Stimulated activated CD8-positive, alpha-beta memory T cell treated with anti-CD3 and anti-CD28 coated beads, Interleukin-4, amount 100 ng/mL, for 1 hour (primary cell): ENCODE measurements at places on chromosomes 2 and 18.

- DNase-seq = no peak
These were observed 74.6 kb upstream of the ZNF804A start for GRCh38 chr2:184523732-184524131.

- DNase-seq = no peak
These were observed 126.4 kb upstream of the HAAO start for GRCh38 chr2:42918671-42919318.

GRCh38 chr2:133591164-133591563, 22.9 kb upstream of the NCKAP5 start:
- DNase-seq = no peak

DNA sequence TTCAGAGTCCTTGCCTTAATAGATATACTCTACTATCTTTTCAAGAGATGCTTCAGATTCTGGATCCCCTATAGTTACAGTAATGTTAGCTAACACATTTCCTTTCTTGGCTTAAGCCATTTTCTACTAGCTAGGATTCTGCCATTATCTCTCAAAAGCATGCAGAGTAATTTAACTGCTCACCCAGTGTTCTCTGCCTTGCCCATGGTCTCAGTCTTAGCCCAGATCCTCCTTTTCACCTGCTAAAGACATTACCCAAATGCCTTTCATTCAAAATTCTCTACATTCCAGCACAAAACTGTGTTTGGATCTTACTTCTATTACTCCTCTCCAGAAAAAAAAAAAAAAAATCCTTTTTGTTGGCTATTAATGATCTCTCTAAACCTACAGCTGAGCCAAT, 474.2 kb upstream of the LRRTM1 start:
- no peak for DNase-seq

GRCh38 chr2:229174794-229175496, 96.1 kb downstream of the PID1 start:
- no peak for DNase-seq

DNA sequence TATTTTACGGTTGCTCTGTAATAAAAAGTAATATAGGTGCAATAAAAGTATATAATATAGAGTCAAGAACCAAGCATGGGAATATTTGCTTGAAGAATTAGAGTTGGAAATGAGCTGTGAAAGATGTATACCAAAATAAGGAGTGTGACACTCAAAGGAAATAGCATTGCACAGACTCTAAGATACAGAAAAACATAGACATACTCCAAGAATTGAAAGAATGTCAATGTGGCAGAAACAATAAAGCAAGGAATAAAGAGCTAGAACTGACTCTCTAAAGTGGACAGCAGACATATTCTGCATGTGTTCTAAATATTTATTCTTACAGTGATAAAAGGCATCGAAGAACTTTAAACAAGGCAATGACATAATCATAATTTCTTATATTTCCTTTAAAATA, 561.1 kb upstream of the SETBP1 start:
- DNase-seq = no peak

- no peak for DNase-seq
These were observed 39.4 kb upstream of the MAP4K3 start for GRCh38 chr2:39476524-39476923.

DNA sequence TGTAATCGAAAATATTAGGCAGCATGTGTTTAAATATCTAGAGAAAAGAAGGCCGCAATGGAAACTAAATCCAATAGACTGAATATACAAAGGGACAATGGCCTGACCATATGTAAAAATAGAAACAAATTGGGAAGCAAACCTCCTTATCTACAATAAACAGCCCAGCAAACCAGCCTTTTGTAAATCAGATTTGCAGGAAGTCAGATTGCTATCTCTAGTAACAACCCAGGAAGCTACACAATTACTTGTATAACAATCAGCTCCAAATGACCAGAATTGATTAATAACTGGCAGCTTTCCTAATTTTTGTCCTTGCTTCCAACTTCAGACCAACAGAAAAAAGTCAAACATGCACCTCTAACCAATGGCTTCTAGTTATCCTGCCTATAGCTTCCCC, 860.0 kb downstream of the CPS1 start:
- no peak for DNase-seq

DNA sequence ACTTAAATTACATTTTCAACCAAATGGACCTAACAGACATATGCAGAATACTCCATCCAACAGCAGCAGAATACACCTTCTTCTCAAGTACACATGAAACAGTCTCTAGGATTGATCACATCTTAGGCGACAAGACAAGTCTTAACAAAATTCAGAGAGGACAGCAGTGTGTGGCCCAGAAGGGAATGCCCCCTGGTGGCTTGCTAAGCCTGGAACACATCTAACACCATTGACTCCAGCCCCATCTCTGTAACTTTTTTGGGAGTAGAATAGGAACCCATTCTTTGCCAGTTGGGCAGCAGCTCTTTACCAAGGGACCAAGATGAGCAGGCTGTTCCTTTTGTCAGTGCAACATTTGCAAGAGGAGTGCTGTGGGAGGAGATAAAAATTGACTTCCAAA, 249.9 kb downstream of the PLCL1 start:
- DNase-seq = no peak

DNA sequence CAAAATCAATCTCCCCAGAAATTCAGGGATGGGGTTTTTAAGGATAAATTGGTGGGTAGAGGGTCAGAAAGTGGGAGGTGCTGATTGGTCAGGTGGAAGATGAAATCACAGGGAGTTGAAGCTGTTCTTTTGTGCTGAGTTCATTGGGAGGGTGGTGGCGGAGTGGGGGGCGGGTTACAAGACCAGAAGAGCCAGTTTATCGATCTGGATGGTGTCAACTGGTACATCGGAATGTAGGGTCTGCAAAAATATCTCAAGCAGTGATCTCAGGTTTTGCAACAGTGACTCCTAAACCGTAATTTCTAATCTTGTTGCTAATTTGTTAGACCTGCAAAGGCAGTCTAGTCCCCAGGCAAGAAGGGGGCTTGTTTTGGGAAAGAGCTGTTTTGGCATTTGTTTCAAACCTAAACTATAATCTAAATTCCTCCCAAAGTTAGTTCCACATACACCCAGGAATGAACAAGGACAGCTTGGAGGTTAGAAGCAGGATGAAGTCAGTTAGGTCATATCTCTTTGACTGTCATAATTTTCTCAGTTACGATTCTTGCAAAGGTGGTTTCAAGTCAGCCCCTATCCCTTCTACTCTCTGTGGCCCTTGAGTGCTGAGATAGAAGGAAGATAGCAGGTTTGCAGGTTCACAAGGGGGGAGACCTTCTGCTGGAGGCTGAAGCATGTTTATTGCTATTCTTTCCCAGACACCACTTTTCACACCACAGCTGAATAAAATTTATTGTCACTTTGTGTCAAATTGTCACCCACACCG, 12.3 kb upstream of the CXXC1 start:
- no peak for DNase-seq

- DNase-seq = no peak
These were observed 101.0 kb upstream of the DNAJC10 start for GRCh38 chr2:182615036-182615435.

DNA sequence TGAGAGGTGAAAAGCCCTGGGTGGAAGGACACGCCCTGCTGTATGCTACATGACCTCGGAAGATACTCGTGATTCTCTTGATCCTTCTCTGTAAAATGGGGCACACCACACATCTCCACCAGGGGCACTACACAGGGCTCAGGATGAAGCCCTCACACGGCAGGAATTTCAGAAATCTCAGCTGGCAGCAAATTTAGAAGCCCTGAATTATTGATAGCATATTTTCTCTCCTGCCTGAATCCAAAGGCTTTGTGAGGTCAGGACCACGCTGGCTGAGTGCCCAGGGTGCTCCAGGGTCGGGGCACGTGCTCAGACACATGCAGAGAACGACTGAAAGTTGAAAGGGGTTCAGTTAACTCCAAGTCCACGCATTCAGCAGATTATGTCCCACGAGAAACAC, 42.1 kb upstream of the GALR1 start:
- no peak for DNase-seq

- no peak for DNase-seq
These were observed 220.5 kb upstream of the ID2 start for GRCh38 chr2:8461341-8461740.

DNA sequence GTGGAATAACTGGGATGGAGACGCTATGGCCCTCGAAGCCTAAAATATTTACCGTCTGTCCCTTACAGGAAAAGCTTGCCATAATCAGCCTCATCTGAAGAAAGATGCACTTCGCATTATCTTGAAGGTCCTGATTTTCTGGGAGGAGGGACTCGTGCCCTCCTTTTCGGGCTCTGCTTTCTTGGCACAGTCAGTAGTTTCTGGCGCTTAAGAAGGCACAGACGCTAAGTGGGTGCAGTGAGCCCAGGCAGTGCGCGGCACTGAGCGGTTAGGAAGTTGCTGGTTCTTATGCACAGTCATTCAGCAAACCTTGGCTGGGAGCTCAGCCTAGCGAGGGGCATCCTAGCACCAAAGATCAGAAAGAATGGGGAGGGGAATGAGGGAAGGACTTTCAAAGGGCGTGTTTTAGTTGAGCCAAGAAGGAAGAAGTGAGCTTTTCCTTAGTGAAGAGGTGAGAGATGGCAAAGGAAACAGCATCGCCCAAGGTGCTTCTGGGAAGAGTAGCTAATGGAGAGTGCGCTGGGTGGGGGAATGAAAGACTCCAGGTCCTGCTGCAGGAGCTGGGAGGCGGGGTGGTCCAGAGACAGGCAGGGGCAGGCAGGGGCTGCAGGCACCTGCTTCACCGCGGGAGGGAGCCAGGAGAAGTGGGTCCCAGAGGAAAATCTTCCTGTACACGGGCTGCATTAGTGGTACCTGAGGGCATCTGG, 64.1 kb downstream of the ZCCHC2 start:
- DNase-seq = no peak
